ENCODE measurements at places on chromosomes 7 and 10.
A peak's percentile ranks its signal among the peaks of the same experiment; 100 is the strongest.

GRCh38 chr10:132654708-132655661 is 117.4 kb downstream of the INPP5A start:
- DNase-seq = peak; percentile 28

DNA sequence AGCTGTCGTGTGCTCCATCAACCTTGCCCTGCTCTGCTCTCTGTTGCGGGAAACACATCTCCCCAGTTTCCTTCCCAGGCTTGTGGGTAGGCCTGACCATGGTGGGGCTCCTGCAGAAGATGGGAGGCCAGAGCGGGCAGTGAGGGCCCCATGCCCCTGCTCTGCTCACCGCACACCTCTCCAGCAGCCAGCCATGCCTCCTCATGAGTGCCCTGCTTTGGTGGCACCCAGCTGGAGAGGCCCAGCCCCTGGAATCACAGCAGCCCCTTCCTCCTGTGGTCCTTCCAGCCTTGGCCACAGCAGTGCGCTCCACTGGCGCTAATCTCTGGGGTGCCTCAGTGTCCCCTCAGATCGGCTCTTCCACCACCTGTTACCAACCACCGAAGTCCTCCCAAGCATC is 4.2 kb upstream of the OPN4 start:
- DNase-seq = no peak

DNA sequence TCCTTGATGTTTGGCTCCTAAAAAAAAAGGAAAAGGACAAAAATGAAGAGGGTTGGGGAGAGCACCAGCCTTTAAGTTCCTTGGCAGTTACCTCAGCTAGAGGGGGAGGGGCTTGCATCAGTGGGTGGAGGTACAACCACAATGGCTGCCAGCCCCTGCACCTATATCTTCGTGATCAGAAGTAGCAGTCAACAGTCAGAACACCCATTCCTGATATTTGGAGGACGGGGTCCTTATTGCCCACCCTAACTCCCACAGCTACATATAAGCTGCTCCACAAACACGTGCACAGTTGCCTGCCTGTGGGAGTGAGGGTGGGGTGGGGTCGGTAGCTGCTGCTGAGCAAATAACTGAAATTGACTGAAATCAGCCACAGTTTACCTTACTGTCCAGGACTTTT is 26.2 kb downstream of the C1GALT1 start:
- DNase-seq = no peak

DNA sequence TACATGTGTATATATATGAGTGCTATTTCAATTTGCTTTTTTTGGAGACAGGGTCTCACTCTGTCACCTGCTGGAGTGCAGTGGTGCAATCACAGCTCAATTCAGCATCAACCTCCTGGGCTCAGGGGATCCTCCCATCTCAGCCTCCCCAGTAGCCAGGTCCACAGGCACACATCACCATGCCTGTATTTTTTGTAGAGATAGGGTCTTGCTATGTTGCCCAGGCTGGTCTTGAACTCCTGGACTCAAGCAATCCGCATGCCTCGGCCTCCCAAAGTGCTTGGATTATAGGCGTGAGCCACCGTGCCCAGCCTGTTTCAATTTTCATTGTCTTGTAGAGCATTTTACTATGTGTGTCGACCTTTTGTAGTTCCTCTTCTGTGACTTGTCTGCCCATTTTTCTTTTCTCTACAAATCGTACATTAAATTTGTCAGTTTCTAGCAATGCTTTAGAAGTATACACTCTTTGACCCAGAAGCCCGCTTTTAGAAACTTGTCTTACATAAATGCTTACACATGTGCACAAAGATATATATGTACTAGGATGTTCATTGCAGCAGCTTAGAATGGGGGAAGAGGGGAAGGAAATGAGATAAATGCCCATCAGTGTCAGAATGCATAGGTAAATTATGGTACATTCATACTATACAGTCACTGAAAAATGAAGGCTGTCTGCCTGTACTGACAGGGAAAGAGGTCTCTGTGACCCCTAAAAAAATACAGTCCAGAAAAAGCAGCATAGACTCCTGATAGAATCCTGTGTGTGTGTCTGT is 12.2 kb upstream of the RFC2 start:
- no peak for DNase-seq

All from activated T-helper 9 cell treated with anti-CD3 and anti-CD28 coated beads, Interleukin-2, amount 50 U/mL, for 16 hours (primary cell).